Activated T-helper 1 cell treated with Interleukin-2 at 50 U/mL for 16 hours (primary cell): ENCODE measurements at places on chromosomes 6 and 20.
A peak's percentile ranks its signal among the peaks of the same experiment; 100 is the strongest.

GRCh38 chr6:44789061-44789460 is 401.6 kb downstream of the CDC5L start:
- no peak for DNase-seq

- DNase-seq: no peak
These were observed 5.2 kb upstream of the TP53RK start for GRCh38 chr20:46694484-46694883.

- no peak for DNase-seq
These were observed 4.7 kb downstream of the BTN2A2 start for GRCh38 chr6:26387565-26387964.

DNA sequence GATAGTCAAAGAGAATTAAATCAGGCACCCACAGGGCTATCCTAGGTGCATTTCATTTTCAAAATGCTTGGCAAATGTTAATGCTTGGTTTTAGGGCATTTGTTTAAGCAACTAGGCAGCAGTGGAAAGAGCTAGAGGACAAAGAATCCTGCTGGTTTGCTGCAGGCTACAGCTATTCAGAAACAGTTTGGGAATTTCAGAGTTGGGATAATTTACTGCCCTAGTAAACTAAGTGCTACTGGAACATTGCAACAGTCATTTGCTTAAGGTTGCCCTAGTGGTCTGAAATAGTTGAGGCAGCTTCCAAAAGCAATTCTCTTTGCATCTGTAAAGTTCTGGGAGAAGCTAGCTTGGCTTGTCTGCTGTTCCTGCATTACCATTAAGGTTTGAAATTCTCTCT is 312.7 kb downstream of the LAMA2 start:
- no peak for DNase-seq

GRCh38 chr6:36227379-36228228 is 31.1 kb downstream of the BRPF3 start:
- DNase-seq: no peak

- DNase-seq: no peak
These were observed 18.3 kb downstream of the DSP start for GRCh38 chr6:7559651-7560385.

DNA sequence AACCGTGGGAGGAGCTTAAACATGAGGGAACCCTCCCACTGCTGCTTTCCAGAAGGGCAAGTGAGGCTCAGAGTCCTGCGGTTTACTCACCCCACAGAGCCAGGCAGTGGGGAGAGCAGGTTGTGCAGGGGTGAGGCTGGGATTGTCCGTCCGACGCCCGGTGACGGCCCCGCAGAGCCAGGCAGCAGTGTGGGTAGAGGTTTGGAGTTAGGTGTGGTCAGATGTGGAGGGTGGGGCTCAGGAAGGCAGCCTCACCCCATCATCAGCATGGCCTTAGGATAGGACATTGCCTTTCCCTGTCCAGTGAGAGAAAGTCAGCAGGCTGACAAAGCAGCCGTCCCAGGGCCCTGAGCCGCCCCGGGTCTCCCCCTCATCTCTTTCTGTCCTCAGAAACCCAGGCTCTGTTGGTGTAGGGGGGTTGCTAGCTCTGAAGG is 234.6 kb downstream of the DLL1 start:
- DNase-seq: no peak

DNA sequence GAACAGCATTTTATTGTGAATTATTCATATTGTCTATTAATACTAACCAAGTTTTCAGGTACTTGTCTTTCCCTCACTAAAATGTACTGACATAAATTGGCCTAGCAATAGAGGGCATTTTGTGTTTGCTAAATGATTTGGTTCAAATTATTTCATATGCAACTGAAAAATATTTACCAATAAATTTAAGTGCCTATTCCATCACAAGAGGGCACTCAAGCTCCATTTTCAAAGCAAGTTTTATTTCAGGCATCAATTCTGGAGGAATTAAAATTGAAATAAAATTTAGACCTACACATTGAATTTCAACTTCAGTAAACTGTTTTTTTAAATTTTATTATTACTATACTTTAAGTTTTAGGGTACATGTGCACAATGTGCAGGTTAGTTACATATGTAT is 114.3 kb upstream of the SYNCRIP start:
- DNase-seq: no peak

- no peak for DNase-seq
These were observed 691 bp downstream of the SYNDIG1 start for GRCh38 chr20:24469894-24470745.

DNA sequence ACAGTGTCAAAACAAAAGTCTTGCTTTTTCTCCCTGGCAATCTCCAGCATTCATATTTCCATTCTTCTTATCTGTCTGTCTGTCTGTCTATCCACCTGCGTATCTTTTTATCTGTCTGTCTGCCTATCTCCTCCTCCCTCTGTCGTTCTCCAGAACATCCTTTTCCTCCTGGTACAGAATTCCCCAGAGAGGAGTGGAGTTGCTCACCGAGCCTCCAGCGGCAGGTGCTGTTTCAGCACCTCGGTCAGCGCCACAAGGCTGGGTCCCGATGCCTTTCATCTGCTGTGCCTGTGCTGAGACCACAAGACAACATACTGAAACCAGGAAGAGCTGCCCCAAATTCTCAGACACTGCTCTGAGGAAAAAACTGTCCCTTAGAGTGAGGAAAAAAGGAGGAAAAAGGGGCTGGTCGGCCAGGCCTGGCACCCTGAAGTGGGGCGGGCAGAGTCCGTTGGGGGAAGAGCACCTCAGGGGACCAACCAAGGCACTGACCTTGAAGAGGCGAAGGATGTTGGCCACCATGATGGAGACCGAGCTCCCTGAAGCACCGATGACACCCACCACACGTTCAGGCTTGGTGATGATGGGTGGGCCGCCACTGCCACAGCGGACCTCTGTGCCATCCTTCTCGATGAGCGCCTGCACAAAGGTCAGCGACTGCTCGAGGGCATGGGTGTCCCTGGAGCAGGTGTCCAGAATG is 13.3 kb downstream of the GRM4 start:
- no peak for DNase-seq

DNA sequence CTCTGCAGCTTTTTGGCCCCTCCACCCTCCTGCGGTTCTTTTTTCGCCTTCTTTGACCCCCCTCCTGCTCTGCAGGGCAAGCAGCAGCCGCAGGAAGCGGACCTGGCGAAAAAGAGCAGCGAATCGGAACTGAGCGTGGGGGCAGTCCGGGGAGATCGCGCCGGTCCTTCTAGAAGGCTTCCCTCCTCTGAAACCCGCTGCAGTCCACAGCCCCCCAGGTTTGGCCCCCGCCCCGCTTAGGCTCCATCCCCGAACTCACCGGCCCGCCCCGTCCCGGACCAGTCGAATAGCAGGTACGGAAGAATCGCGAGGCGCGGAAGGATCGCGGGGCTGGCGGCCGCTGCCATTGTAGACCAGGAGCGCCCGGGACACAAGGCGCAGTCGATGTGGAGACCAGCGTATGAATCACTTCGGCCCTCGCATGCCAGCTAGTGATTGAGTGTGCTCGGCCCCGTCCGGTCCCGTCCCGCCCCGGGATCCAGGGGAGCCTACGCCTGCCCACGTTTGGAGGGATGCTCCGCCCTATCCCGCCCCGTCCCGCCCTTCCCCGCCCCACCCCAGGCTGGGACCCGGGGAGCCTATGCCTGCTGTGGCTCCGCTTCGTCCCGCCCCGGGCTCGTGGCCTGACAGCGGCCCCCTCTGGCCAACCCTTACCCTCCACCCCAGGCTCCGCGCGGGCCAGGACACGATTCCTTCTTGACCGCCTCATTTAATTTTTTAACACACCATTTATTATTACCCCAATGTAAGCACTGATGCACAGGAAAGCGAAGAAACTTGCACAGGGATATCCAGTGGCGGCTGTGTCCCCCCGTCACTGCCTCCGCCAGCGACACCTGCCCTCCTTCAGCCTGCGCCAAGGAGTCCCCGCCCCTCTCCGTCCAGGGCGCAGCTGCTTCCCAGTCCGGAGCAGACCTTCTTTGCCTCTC is at the start of gene ULBP3:
Gene ULBP3, minus strand, starts transcription at position 402 of the 929 bp plus-strand sequence. Its CDS starts 55 bp downstream, at position 347.
- peak; percentile 53 for DNase-seq

GRCh38 chr6:160998766-160999165 is 7.2 kb downstream of the MAP3K4 start:
- DNase-seq: no peak

- no peak for DNase-seq
These were observed 208.3 kb downstream of the LY86 start for GRCh38 chr6:6796818-6797217.

- DNase-seq: no peak
These were observed 297.7 kb downstream of the CDC5L start for GRCh38 chr6:44685213-44685612.

DNA sequence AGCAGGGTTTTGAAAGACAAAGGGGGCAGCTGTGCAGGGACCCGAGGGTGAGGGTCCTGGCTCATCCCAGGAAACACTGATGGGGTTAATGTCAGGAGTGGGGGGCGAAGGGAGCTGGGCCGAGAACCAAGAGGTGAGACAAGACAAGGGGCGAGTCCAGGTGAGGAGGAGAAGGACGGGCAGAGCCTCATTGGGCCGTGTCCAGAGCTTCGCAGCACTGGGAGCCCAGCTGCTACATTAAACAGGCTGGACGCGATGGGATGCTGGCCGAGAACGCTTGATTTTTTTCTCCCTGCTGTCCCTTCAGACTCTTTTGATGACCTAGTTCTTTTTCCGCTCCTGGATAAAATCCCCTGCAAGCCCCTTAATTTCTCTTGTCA is 172.8 kb upstream of the SNX9 start:
- DNase-seq: no peak

- DNase-seq: no peak
These were observed 43.9 kb upstream of the CLIC5 start for GRCh38 chr6:46059608-46060007.

- no peak for DNase-seq
These were observed 374.8 kb downstream of the MAFB start for GRCh38 chr20:40314278-40314677.

- DNase-seq: no peak
These were observed 63.3 kb upstream of the PTGIS start for GRCh38 chr20:49631061-49631716.

- no peak for DNase-seq
These were observed 90.7 kb upstream of the POPDC3 start for GRCh38 chr6:105270511-105270910.

- no peak for DNase-seq
These were observed 438.4 kb upstream of the FLRT3 start for GRCh38 chr20:14775778-14776177.

- DNase-seq: no peak
These were observed 171.7 kb upstream of the CCN2 start for GRCh38 chr6:132122871-132123270.

- DNase-seq: no peak
These were observed 744.2 kb downstream of the MAFB start for GRCh38 chr20:39944861-39945260.
